ENCODE measurements at places on chromosomes 7 and 10.

DNA sequence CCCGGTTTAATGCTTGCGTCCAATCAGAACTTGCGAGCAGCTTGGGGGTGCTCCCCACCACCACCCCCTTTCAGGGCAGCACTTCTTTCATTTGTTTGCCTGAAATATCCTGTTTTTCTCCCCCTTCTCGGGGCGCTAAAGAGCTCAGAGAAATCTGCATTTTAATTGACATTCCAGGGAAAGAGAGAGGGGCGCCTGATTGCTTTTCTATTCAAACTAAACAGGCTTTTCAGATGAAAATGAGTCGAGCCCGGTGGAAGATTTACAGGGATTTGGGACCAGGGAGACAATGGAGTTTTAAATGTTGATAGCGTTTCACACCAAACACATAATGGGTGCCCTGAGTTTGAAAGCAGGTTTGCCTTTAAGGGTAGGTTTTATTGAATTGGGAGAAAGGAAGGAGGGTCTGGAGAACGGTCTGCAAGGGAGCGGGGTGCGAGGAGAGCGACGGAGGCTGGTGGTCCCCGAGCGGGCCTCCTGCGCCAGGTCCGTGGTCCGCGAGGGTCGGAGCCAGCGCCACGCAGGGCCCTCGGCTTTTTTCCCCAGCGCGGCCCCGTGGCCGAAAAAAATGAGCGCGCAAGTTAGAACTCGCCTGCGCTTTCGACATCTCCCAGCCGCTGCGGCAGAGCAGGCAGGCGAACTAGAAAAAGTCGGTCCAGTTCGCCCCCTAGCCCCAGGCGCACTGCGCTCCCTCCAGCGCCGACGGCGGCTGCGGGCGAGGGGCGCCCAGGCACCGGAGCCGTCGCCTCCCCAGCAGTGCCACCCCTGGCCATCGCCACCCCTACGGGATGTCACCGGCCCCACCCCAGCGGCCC is 1.3 kb downstream of the FGFR2 start:
- no peak for DNase-seq

- DNase-seq = no peak
These were observed 142.1 kb downstream of the SLC25A13 start for GRCh38 chr7:96179837-96180236.

DNA sequence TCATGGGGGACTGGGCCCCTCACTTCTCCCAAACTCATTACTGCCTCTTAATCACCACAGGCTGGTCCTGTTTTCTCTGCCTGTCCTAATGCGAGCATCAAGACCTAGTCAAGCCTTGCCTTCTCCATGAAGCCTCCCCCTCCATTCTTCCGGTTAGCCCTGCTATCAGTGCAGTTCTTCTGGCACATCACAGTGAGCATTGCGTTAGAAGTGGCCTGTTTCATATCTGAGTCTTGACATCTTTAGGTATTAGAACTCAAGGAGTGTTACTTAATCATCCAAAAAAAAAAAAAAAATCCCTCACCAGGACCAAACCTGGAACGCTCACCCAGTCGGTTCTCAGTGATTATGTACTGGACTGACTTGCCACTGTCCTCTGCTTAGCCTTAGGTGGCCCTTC is 17.4 kb downstream of the SNX10 start:
- DNase-seq = no peak

DNA sequence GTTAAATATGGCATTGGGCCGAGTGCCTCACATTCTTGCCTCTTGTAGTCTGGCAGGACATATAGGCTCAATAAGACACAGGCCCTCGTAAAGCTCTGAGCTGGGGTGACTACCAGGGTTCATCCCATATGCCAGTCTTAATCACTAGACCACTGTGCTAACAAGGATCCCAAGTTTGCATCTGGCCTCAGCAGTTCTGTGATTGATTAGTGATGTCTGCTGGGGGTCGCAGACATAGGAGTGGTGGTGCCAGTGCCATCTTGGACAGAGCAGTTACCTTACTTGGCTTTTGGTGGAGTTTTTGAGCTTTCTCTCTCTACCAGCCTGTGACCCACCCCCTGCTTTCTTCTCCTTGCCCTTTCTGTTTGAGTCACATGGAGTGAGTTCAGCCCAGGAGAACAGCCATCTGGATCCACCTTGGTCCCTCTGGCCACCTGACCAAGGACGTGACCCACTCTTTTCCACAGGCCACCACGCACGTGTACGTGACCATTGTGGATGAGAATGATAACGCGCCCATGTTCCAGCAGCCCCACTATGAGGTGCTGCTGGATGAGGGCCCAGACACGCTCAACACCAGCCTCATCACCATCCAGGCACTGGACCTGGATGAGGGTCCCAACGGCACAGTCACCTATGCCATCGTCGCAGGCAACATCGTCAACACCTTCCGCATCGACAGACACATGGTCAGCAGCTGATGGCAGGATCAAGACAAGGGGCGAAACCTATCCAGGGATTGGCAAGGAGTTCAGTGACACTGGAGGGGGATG is 4.1 kb upstream of the VSIR start:
- DNase-seq = no peak

DNA sequence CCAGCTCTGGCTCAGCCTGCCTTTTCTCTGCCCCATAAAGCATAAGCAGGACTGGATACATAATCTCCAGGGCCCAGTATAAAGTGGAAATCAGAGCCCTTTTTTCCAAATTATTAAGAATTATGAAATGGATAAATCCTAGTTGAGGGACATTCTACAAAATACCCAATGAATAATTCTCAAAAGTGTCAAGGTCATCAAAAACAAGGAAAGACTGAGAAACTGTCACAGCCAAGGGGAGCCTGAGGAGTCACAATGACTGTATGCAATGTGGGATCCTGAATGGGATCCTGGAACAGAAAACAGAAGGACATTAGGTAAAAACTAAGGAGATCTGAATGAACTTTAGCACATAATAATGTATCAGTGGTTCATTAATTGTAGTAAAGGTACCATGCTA is 4.8 kb upstream of the UNC5B start:
- DNase-seq = no peak

DNA sequence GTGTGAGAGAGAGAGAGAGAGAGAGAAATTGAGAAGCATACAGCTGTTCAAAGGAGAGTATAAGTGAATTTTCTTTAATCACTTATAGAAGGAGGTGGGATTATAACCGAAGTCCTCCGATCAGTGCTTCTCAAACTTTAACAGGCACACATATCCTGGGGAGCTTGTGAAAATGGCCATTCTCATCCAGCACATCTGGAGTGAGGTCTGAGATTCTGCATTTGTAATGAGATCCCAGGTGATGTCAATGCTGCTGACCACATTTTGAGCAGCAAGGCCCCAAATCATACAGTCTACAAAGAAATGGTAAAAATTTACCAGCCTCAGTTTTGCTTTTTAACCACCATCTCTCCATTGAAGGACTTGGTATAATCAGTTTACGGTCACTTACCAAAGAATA is 219.0 kb downstream of the PTEN start:
- no peak for DNase-seq

Data from DMS79 (cell line).